Stimulated activated CD8-positive, alpha-beta memory T cell treated with anti-CD3 and anti-CD28 coated beads, Interleukin-4, amount 100 ng/mL, for 24 hours (primary cell): ENCODE measurements at places on chromosomes 3 and 15.

- DNase-seq, result no peak
Measured at GRCh38 chr15:26561896-26562295, 211.0 kb downstream of the GABRB3 start.

DNA sequence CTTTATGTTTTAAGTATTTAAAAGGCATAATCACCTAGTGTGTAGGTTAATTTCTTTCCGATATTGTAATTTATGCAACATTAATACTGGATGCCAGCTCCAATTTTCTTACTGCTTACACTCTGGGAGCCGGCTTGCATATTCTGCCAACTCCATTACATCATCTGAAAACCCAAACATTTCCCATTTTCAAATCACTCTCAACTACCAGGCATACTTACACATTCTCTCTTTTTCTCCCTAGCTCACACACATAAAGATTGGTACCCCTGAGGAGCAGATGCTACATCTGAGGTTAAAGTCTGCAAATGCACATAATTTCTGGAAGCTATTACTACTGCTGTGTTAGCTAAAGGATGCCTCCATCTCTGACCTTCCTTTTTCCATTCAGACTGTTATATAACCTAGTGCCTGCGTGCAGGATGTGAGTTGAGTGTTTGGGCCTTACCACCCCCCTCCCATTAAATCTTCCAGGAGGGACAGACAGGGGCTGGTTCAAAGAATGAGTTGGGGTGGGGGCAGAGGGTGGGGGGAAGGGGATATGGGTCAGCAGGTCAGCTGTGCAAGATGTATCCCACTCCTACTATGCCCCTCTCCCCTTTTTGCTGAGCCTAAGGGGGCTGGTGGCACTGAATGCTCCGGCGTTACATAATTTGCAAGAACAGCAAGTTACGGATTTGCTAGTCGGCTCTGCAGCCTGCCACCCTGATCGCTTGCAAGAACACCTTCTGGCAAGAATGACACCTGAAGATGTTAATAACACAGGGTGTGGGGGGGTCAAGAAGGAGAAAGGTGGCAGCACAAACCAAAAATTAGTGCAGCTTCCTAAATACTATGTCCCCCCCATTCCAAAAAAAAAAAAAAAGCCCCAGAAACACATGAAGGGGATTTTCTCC lies 2.5 kb downstream of the RORA start:
- no peak for DNase-seq

- no peak for DNase-seq
Measured at GRCh38 chr3:165111401-165111800, 33.1 kb upstream of the SI start.

DNA sequence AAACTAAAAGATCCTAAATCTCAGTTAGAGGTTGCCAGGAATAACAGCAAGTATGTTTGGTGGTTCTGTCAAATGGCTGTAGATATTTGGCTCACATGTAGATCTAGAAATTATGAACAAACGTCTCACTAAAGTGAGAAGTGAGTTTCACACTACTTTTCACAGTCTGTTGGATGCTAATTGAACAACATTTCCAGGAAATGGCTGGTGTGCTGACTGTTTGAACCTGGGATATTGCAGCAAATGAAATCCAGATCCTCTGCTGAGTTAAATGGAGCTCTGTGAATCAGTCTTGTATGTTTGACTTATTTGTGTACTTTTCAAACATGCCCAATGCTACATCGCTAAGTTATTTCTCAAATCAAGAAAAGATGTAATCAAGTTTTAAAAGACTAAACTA lies 21.3 kb upstream of the RSL24D1 start:
- no peak for DNase-seq

DNA sequence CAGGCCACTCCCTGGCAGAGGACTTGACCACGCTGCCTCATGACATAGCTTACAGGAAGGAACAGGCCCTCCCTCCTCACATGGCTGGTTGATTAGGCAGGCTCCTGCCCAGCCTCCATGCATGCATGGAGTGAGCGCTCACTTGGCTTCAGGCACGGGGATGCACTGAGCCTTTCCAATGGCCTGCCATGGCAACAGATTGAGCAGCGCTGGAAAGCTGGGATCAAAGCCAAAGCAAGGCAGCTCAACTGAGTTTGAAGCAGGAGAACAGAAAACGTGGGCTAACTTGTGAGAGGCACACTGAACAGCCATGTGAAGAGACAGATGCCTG lies 5.9 kb upstream of the GRAMD2A start:
- DNase-seq, result no peak

DNA sequence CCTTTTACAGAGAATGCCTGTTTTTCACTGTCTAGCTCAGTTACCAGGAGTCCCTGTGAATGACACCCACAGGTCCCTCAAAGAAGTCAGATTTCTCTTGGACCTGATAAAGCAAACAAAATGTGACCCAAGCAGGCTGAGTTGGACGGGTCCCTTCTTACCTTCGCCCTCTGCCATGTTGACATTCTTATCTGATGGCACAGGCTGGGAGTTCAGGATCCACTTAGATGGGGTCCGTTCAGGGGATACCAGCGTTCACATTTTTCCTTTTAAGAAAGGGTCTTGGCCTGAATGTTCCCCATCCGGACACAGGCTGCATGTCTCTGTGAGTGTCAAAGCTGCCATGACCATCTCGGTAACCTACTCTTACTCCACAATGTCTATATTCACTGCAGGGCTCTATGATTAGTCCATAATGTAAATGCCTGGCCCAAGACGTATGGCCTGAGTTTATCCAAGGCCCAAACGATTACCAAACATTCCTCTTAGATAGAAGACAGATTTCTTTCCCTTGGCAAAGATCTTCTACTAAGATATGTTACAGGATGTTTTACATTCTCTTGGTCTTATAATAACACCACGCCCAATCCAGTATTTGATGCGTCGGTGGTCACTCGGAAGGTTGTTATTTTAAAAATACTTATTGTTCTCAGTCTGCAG lies 179.1 kb downstream of the THSD4 start:
- no peak for DNase-seq

DNA sequence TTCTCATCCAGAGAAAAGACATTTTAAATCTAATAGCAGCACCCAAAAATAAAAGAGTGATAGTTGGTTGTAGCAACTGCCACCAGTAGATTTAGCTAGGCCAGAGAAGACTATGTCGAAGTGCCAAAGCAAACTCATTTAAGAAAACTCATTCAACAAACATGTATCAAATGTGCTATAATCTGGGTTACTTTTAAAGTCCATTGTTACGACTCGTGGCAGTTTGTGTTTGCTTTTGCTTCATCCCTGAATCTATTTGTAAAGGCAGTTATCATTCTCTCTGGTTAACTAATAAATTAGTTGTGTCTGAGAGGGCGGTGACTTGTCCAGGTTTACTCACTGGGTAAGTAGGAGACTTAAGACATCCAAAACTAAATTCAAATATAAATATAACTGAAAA lies 159.4 kb downstream of the ZIC4 start:
- no peak for DNase-seq

GRCh38 chr3:43080726-43081568 lies 24.9 kb downstream of the POMGNT2 start:
- no peak for DNase-seq

- no peak for DNase-seq
Measured at GRCh38 chr3:72821161-72821781, 27.0 kb downstream of the SHQ1 start.

- DNase-seq, result no peak
Measured at GRCh38 chr3:632571-633170, 436.1 kb downstream of the CHL1 start.

DNA sequence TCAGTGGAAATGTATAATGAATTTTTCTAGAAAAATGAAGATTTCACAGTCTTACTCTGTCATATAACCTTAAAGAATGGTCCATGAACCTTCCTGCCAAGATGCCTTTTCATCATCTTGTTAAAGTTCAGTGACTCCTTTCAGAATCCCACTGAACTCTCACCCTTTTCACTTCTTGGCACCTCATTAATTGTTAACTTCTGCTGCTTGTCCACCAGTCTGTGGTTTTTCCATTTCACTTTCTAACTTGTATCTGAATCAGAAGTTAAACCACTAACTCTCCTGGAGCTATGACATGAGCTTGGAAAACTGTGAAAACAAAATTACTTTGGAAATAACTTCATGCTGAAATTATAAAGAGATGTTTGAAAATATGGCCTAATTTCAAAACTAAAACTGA lies 281.2 kb upstream of the ALCAM start:
- no peak for DNase-seq

DNA sequence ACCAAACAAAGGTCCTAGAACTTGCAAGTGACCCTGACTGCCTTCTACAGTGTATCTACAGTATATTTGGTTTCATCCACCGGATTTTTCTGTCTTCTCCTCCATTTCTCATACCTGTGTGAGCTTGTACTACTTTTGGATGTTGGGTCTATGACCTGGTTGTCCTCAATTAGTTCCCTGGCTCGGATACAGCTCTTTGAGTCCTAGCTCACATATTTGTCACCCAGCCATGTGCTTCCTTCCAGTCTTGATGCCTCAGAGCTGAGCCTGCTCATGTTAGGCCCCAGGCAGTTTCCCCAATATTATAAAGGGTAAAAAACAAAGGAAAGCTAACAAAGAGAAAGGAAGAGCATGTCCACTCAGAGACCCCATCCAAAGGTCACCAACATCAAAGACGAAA lies 28.2 kb downstream of the ZNF385D start:
- no peak for DNase-seq

GRCh38 chr3:30518181-30518864 lies 88.1 kb upstream of the TGFBR2 start:
- no peak for DNase-seq
